Activated B cell treated with CpG ODN at 0.5 μM for 24 hours (primary cell): ENCODE measurements at places on chromosomes 4 and X. TPM values are rescaled to one million over a fixed set of nuclear protein-coding genes. Genes with fewer than 3 reads are reported as not detected.

Gene XAGE1A
- not detected in 2 replicates for total RNA-seq

Gene RNF128
- not detected in 2 replicates for total RNA-seq

Gene USP27X
- 2.3 and 2.8 TPM in 2 replicates for total RNA-seq

- H3K4me3 ChIP-seq: no peak overlapping the region
- H3K4me1 ChIP-seq: peaks cover 2% of the 10 kb centered on the region
- H3K27ac ChIP-seq: no peak overlapping the region
- H3K27me3 ChIP-seq: peaks cover 4% of the 10 kb centered on the region
Observed at GRCh38 chr4:8730681-8731080, 138.1 kb downstream of the CPZ start.

Gene NDP
- not detected in 2 replicates for total RNA-seq

- H3K27ac ChIP-seq: peak overlapping the region; percentile 87
- DNase-seq: no peak
- H3K4me1 ChIP-seq: peaks cover 91% of the 10 kb centered on the region
- H3K4me3 ChIP-seq: peak overlapping the region; percentile 73
- H3K27me3 ChIP-seq: no peaks in the 10 kb centered on the region
- peaks cover 21% of the 10 kb centered on the region for H3K36me3 ChIP-seq
Observed at GRCh38 chr4:140718241-140718952, 37.8 kb downstream of the TBC1D9 start.

DNA sequence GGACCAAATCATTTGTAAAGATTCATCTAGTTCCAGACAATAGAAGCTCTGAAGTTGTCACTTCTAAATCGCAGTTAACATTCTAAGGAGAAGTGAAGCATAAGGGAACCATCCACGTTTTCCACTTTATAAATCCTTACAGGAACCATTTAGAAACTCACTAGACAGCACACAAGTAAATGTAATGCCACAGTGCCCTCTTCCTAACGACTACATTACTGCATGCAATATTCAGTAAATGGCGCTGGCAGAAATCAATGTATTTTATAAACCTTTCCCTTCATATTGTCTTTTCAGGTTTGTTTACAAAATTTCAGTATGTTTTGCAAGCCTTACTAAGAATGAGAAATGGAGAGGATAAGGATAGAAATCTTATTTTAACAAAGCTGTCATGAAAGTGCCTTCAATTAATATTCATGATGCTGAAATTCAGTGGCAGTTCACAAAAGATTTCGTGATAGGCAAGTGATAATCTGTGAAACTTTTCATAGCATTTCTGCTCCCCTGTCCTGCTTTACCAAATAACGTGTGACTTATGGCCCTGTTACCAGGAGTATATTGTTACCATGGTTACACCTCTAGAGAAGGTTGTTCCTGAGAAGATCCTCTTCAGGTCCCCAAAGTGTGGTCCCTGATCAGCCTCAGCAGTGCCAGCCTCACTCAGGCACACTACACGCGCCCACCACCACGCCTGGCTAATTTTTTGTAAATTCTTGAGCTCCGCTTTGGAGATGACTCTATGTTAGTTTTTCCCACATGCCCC, 54.2 kb downstream of the TMA16 start:
- H3K36me3 ChIP-seq: peaks cover 56% of the 10 kb centered on the region
- H3K27ac ChIP-seq: peak overlapping the region; percentile 84
- H3K4me1 ChIP-seq: peaks cover 54% of the 10 kb centered on the region
- no peak overlapping the region for H3K4me3 ChIP-seq
- H3K27me3 ChIP-seq: no peaks in the 10 kb centered on the region

DNA sequence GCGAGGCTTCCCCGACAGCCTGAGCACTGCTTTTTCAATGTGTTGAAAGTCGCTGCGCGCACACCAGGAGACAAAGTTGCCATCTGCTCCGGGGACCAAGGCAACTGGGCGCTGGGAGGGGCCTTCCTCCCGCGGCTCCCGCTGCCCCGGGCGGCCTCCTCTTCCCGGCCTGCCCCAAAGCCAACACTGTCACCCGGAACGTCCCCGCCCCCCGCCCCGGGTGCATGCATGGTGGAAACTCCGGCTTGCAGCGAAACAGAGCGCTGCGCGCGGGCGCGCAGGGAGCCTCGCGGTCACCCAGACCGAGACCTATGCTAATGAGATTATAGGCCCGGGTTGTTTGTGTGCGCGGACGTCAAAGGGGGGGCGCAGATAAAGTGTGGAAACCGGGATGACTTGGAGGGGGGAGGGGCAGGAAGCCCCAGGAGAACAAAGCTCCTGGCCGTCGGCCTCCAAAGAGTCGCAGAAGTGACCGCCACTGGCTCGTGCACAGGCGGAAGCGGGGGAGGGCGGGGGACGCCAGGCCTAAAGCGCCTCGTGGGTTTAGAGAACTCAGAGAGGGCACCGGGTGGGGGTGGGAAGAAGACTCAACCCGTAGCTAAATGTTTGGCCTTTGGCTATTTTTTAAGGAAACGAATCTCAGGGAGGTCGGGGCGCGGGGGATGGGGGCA, 88.8 kb downstream of the BCOR start:
- H3K27ac ChIP-seq: no peak overlapping the region
- H3K4me3 ChIP-seq: peak overlapping the region; percentile 64
- peak; percentile 25 for DNase-seq
- peaks cover 12% of the 10 kb centered on the region for H3K27me3 ChIP-seq

Gene ANXA3
- 0.64 and 0.67 TPM in 2 replicates for total RNA-seq

DNA sequence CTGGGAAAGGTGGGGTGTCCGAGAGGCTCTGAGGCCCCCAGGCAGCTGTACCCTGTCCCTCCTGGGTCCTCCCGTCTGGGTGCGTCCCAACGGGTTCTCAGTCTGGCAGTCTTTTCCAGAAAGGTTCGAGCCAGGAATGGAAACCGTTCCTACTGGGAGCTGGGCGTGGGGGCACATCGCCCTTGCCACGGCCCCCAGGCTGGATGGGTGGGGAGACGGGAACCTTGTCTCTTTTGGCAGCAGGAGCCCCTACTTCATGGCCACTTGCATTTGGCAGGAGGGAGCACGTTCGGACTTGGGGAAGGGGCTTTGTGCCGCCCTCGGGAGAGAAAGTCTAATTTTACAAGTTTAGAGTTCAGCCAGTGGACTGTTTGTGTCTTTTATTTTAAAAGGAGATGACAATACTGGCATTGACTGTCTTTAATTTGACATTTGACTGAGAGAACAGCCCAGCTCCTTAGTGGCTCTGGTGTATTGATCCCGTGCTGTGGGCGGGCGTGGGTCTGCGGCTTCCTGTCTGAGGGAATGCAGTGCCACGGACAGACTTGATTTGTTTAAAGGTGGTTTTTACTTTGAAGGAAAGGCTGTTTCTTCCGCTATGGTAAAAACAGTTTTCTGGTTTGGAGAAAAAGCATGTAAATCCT, 95.1 kb downstream of the SORCS2 start:
- DNase-seq: no peak
- H3K27me3 ChIP-seq: peaks cover 12% of the 10 kb centered on the region
- no peak overlapping the region for H3K4me3 ChIP-seq

Gene SSX2
- not detected in 2 replicates for total RNA-seq

Gene PTTG2
- 1.9 and 2.2 TPM in 2 replicates for total RNA-seq

Gene BANK1
- total RNA-seq: 307 and 336 TPM in 2 replicates

DNA sequence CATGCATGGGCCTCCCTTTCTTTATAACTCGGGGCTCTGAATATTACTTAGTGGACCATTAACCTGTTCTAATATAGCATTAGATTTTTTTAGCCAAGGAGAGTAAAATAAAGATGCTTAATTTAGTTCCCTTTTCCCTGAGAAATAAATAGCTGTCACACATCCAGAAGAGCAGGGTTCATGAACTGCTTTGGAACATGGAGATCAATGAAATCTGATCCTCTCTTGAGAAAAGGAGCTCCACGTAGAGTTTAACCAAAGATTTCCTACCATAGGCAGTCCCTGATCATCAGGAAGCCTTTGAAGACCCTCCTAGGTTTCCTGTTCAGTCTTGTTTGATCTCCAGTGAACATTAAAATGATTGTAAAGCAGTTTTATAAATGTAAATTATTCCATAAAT, 8.5 kb upstream of the PCDH19 start:
- no peaks in the 10 kb centered on the region for H3K4me1 ChIP-seq
- H3K4me3 ChIP-seq: no peak overlapping the region
- DNase-seq: no peak
- no peaks in the 10 kb centered on the region for H3K36me3 ChIP-seq
- H3K27ac ChIP-seq: no peak overlapping the region

DNA sequence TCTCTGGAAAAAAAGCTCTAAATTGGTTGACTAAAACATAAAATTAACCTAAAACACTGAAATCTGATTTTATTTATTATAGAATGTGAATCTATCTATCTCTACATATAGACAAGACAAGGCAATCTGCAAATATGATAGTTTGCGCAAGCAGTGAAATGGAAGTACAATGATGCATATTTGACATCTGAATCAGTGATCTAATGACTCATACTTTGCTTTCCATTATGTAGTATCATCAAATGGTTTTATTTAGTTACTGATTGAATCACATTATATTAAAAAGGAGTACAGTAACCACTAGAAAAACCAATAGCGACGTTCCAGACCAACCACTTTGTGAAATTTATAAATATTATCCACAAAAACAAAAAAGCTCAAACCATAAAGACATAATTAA, 1969.3 kb downstream of the PCDH7 start:
- H3K27me3 ChIP-seq: no peaks in the 10 kb centered on the region
- no peak overlapping the region for H3K4me3 ChIP-seq
- no peak overlapping the region for H3K27ac ChIP-seq

- H3K27me3 ChIP-seq: no peaks in the 10 kb centered on the region
- H3K4me1 ChIP-seq: peaks cover 3% of the 10 kb centered on the region
- DNase-seq: no peak
- no peak overlapping the region for H3K4me3 ChIP-seq
- H3K27ac ChIP-seq: no peak overlapping the region
- no peaks in the 10 kb centered on the region for H3K36me3 ChIP-seq
Observed at GRCh38 chrX:43474321-43474720, 181.8 kb upstream of the MAOA start.

Gene MAGEC1
- not detected in 2 replicates for total RNA-seq

GRCh38 chr4:122903766-122904288, 18.6 kb downstream of the NUDT6 start:
- no peaks in the 10 kb centered on the region for H3K27me3 ChIP-seq
- H3K4me1 ChIP-seq: no peaks in the 10 kb centered on the region
- no peak for DNase-seq
- no peak overlapping the region for H3K27ac ChIP-seq
- peaks cover 1% of the 10 kb centered on the region for H3K36me3 ChIP-seq

Gene CXCL5
- total RNA-seq: not detected in 2 replicates

GRCh38 chr4:76607266-76607799, 172.3 kb downstream of the SHROOM3 start:
- H3K27ac ChIP-seq: no peak overlapping the region
- peaks cover 12% of the 10 kb centered on the region for H3K4me1 ChIP-seq
- H3K4me3 ChIP-seq: no peak overlapping the region
- H3K27me3 ChIP-seq: no peaks in the 10 kb centered on the region
- no peaks in the 10 kb centered on the region for H3K36me3 ChIP-seq

DNA sequence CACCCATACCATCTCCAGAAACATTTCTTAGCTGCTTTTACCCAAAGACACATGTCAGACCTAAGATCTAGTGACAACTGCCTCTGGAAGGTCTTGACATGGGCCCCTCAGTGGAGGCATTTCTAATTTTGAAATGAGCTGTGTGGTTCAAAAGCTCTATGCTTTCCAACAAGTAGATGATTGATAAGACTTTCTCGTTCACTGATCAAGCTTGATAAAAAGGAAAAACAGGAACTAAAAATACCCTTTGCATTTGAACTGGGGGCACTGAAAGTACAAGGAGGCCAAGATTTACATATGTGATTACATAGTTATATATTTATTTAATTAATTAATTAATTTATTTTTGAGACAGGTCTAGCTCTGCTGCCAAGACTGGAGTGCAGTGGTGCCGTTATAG, 61.3 kb upstream of the SCOC start:
- H3K27ac ChIP-seq: no peak overlapping the region
- peaks cover 3% of the 10 kb centered on the region for H3K4me1 ChIP-seq
- H3K4me3 ChIP-seq: no peak overlapping the region
- peaks cover 4% of the 10 kb centered on the region for H3K27me3 ChIP-seq
- H3K36me3 ChIP-seq: no peaks in the 10 kb centered on the region
- no peak for DNase-seq

Gene ZBTB49
- 7.2 and 11.6 TPM in 2 replicates for total RNA-seq
